ENCODE measurements at places on chromosomes 16 and 17.
A peak's percentile ranks its signal among the peaks of the same experiment; 100 is the strongest.

DNA sequence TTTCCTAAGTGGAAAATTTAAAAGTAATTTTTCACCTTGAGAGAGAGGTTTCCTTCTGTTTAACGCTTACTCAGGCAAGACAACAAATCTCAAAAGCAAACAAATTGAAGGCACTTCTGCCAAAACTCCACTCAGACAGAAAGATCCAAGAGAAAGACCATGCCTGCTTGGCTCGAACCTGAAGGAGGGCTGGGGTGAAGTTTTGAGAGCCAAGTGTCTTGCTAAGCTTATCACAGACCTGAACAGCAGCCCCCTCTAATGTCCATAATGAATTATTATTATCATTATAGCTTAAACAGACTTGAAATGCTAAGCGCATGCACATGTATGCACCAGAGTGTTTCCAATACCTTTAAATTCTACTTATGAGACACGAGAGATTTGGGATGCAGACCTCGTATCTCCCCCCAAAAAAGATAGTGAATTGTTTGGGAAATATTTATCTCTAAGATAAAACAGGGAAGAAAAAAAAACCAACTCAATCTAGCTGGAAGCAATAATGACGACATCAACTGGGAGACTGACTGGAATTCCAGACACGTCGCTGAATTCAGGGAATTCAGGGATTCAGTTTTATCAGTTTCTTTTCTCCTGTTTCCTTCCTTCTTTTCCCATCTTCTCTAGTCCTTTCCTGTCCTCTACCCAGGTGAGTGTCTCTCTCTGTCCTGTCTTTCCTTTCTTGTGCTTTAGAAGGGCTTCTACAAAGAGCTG, 473.2 kb downstream of the RBFOX1 start:
- no peak for DNase-seq

GRCh38 chr17:18257982-18258355, 569 bp downstream of the FLII start:
- peak; percentile 77 for DNase-seq

- DNase-seq: no peak
These were observed 147.9 kb upstream of the MON1B start for GRCh38 chr16:77043076-77043475.

GRCh38 chr17:68569346-68569745, 31.8 kb downstream of the FAM20A start:
- no peak for DNase-seq

GRCh38 chr16:13429416-13429815, 490.5 kb upstream of the ERCC4 start:
- no peak for DNase-seq

DNA sequence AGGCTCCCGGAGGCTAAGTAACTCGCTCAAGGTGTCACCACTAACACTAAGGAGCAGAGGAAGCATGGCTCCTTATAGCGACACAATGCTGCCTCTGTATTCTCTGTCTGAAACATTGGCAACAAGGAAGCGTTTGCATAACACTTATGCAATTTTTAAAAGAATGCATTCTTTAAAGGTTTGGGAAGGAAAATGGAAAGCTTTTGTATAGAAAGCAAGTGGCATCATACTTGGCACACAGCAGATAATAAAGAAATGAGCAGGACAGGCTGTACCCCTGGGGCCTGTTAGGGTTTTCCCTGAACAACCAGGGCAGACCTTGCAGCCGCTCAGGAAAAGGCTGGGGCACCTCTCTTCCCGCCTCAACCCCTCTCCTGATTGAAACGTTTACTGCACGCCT, 36.9 kb downstream of the PPL start:
- DNase-seq: peak; percentile 58

DNA sequence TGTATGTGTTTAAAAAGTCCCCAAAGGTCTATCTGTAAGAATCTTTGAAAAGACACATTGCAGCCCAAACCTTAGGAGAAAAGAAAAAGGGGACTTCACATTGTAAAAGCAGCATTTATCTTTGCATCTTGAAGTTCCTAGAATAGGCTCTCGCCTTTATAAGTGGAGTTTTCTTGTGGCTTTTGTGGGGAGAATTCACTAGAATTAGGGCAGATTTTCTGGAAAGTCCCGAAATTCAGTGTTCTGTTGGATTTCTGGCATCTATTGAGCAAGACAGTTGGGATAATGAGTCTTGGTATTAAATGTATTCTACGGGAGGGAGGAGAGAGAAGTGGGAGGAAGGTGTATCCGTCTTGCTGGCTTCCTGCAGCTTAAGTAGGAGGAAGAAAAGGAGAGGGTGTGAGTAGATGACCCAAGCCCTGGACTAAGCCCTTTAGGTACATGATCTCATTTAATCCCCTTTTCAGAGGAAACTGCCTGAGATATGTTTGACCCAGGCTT, 62.6 kb downstream of the PRKCA start:
- no peak for DNase-seq

GRCh38 chr17:65473985-65474384, 87.5 kb downstream of the AXIN2 start:
- DNase-seq: no peak

DNA sequence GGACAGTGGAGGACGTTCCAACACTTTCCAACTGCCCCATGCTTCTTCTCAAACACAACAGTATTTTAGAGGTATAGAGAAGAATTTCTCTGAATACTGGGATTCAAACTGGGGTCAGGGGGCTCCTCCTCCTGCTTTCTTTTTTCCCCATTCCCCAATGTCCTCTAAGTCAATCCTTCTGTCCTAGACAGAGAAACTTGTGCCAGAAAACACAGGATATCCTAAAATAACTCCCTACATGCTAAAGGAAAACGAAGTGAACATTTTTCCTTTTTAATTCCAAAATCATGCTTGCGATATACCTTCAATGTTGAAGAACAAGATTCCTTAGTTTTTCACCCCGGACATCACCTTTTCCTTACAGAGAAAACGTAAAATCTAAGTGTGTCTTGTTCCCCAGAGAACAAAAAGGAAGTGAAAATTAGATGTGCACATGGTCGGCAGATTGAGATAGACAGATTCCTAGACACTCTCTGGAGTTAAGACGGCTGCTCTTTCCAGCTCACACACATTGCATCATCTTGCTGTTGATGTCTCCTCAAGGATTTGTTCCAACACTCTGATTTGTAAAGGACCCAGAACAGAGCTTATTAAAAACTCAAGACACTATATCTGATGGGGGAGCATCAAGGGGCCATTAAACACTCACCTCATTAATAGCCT, 228.2 kb downstream of the GRIN2A start:
- DNase-seq: no peak

DNA sequence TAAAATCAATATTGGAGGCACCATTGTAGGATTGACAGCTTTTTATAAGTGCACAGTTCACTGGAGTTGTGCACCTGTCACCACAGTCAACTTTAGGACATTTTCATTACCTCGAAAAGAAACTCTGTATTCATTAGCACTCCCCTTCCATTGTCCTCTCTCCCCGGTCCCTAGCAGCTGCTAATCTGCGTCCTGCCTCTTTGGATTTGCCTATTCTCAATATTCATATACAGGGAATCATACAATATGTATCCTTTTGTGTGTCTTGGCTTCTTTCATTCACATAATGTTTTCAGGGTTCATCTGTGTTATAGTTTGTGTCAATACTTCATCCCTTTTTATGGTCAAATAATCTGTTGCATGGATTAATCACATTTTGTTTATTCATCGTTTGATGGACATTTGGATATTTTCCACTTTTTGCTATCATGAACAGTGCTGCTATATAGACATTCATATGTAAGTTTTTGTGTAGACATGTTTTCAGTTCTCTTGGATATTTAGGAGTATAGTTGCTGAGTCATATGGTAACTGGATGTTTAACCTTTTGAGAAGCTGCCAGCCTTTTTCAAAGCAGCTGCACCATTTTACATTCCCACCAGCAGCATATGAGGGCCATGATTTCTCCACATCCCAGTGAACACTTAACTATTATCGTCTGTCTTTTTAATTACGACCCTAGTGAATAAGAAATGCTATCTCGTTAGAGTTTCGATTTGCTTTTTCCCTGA, 9.8 kb downstream of the DNAJA3 start:
- DNase-seq: no peak

GRCh38 chr16:11015076-11015475, 70.7 kb downstream of the CLEC16A start:
- no peak for DNase-seq

GRCh38 chr16:10362077-10362863, 23.6 kb upstream of the ATF7IP2 start:
- DNase-seq: no peak

- no peak for DNase-seq
These were observed 57.0 kb downstream of the PGS1 start for GRCh38 chr17:78435330-78436005.

GRCh38 chr16:81335669-81336068, 20.9 kb downstream of the GAN start:
- no peak for DNase-seq

DNA sequence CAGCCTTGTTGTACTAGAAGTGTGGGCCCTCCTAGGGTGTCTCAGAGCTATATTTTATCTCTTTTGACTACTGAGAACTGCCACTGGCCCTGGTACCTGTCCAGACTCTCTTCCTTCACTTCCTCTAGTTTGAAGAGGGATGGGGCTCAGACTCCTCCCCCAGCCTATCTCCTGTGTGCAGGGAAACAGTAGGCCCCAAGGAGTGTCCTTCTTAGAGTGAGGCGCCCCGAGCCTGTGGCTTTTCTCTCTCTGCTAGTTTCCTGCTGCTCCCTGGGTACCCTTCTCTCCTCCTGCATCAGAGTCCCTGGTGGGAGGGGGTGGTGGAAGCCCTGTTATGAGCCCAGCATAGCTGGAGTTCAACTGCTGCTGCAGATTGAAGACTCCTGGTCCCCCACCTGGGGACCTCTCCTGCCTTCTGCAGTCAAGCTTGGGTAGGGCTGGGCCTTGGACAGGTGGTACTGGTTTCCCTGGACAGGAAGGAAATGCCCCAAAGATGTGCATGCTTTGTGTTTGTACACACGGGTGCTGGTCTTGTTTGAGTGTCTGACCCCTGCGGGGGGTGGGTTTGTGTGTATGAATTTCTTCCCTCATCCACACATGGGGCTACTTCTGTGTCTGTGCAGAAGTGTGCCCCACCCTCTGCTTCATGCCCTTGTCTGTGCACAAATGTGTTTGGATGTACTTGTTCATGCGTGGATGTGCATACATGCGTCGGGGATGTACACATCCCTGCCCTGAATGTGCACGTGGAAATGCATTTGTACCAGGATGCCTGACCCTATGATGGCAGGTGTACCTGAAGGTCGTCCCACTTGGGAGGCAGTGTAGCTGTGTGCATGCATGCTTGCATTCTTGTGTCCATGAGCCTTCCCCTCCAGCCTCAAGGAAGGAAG, 6.9 kb downstream of the RARA start:
- DNase-seq: no peak

DNA sequence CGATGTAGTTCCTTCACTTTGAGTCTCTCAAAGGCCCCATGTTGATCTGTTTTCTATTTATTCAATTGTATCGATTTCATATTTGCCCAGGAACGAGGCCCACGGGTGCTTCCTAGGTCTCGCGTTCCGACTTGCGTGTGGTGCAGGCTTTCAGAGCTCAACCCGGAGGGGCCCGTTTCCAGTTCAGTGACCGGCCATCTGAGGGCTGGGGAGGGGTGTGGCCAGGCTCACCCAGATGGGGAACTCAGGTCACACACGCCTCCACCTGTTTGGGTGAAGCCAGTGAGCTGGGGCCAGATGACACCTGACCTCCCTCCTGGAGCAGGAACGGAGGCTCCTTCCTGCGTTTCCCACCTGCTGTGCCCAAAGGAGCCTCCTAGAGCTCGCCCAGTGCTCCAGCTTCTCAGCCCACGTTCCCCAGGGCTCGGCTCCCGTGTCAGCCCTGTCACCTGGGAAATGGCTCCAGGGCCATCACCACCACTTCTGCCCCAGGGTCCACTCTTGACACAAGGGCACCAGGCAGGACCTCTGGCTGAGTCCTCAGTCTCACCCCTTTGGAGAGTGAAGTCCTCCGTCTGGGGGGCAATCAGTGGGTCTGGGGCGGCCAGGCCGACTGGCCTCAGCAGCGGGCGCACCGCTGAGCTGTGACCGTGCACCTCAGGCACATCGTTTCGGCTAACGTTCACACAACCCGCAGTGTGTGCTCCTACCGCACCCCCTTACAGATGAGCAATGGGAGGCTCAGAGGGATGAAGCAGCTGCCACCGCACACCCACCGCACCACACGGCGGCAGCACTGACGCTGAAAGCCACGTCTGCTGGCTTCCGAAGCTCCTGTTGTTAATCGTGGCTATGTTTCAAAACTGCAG, 18.0 kb downstream of the FOXF1 start:
- no peak for DNase-seq

GRCh38 chr16:53752560-53752959, 48.6 kb downstream of the FTO start:
- DNase-seq: no peak

DNA sequence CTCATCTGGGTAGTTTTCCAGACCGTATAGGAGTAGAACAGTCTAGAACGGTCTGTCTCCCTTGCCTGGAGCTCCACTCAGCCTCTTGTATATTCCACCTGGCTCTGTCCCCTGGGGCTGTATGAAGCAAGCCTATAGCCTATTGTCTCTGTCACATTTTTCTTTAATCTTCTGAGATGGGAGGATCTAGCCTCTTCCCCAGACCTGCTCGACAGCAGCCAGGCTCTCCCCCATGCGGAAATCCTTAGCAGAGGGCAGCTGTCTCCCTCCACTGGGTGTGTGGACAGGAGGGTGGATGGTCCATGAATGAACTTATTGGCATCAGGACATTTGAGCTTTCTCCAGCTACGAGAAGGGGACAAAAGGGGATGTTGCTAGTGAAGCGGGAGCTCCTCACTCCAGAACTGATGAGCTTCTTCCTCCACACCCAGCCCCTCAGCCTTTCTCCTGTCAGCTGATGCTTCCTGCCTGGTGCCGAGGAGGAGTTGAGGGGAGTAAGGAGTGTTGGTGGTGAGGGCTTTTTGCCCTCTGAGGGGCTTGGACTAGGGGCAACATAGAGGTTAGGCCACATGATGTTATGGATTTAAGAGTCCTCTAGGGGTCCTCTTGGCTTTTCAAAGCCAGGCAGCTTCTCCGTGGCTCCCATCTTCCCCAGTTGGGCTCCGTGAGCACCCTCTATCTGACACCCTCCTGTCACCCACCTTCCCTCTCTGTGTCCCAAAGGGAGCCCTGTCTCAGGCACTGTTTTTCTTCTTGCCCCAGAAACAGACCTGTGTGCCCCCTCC, 28.0 kb downstream of the ARHGAP23 start:
- no peak for DNase-seq

- no peak for DNase-seq
These were observed 9.1 kb downstream of the RMI2 start for GRCh38 chr16:11354407-11354732.

DNA sequence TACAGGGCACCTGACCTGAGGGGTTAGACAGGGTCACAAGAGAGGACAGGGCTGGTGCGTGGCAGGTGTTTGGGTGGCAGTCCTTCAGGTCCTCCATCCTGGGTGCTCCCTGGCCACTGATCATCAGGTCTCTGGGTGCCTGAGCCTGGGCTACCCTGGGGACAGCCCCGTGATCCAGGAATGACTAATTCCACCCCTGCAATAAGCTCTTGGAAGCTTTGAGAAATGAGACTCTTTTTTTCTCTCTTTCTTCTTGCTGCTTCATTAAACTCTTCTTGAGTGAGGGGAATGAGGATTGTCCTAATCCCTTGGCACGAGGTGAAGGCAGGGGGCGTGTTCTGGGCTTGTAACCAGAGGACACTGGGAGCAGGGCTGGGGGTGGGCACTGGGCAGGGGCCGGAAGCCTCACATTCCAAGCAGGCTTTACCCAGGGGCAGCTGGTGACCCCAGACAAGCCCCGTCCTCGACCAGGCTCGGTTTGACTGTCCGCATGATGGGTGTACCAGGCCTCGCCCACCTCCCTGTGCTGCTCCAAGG, 21.4 kb upstream of the SPNS2 start:
- no peak for DNase-seq
